ENCODE measurements at places on chromosomes 7 and 10.

DNA sequence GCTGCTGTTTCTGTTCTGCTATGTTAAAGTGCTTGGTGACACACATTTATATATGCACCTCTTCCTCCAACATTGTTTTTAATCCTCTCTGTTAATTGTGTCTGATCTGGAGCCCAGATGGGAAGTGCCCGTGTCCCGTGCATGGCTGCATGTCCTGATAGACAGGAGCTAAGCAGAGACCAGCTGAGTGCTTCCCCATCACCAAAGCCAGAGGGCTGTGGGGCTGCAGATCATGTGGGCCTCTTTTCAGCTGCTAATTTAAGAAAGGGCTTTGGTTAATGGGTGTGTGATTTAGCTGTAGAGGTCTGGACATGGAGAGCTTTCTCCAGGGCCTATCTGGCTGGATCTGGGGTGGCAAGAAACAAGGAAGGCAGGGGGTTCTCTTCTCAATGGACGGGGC, 96.5 kb upstream of the NPS start:
- DNase-seq: no peak

- DNase-seq: no peak
Measured at GRCh38 chr10:103545366-103545765, 51.9 kb downstream of the NEURL1 start.

- DNase-seq: no peak
Measured at GRCh38 chr10:96387161-96387560, 28.4 kb upstream of the OPALIN start.

- DNase-seq: no peak
Measured at GRCh38 chr10:102773320-102773719, 29.6 kb downstream of the WBP1L start.

DNA sequence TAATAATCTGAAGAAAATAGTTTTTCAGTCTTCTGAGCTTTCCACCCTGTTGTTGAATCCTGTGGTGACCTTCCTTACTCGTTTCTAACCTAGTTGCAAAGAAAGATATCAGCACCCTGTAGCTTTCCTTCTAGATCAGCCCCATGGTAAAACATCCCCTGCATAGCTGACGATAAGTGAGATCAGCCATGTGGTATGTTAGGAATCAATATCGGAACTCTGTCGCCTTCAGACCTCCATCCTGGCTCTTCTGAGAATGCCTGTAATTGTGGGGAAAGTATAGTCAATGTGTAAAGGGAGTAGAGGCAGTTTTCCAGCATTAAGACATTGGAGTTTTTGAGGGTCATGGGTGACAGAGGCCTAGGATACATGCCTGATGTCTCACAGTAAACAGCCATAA, 151.8 kb downstream of the LRRC4 start:
- no peak for DNase-seq

Data from NCI-H1930 (cell line).